ENCODE measurements at places on chromosomes 5 and 9.

GRCh38 chr5:175444060-175444904 lies at the start of gene DRD1:
TSS of gene DRD1 (minus strand) at chr5:175444182. CDS start at chr5:175443099, 1,083 bp downstream.
- DNase-seq = peak; percentile 42

DNA sequence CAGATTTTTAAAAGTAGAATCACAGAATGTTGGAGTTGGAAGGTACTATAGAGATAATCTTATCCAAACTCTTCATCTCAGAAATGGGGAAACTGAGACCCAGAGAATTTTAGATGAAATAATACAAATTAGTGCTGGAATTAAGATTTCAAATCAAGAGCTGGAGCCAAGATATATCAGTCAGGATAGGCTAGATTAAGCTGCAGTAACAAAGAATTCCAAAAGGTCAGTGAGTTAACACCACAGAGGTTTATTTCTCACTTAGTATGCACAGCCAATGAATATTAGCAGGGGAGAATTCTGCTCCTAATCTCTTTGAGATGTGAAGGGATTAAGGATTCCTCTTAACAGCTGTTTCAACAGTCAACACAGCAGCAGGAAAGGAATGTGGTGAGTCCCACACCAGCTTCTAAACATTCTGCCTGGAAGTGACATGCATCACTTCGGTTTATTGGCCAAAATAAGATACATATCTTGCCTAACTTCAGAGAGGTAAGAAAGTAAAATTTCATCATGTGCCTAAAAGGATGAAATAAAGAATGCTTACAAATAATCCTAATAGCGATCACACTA lies 136.8 kb downstream of the FRMD3 start:
- DNase-seq = no peak

DNA sequence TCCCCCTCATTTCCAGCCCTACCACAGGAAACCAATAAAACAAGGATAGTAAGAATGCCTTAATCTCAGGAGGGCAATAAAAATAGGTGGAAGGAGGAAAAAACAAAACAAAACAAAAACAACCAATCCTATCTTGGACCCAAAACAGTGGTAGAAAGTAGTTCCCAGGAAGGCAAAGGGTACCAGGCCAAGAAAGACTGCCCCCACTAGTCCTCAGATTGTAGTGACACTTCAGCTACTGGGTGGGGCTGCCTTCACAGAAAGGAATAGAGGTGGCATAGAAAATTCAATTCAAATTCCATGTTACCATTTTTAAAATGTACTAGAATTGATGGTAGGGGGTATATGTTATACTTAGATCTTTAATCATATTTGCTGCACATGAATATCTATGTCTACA lies 59.3 kb downstream of the DPYSL3 start:
- DNase-seq = no peak

DNA sequence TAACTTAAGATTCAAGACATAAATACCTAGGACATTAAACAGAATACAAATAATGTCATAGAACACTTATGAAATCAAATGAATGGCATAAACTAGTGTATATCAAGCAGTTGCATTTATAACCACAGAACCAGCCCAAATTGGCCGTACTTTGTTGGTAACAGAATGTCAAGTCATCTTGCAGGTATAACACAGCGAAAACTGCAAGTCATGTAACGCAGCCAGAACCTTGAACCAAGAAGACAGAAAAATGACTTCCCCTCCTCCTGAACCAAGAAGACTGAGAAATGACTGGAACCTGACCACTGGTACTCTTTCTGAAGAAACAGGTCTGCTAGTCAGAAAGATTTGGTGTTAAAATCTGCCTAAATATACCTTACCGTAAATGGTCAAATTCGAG lies 38.9 kb downstream of the ANKRD31 start:
- DNase-seq = no peak

GRCh38 chr5:171330021-171330420 lies 21.0 kb downstream of the TLX3 start:
- no peak for DNase-seq

DNA sequence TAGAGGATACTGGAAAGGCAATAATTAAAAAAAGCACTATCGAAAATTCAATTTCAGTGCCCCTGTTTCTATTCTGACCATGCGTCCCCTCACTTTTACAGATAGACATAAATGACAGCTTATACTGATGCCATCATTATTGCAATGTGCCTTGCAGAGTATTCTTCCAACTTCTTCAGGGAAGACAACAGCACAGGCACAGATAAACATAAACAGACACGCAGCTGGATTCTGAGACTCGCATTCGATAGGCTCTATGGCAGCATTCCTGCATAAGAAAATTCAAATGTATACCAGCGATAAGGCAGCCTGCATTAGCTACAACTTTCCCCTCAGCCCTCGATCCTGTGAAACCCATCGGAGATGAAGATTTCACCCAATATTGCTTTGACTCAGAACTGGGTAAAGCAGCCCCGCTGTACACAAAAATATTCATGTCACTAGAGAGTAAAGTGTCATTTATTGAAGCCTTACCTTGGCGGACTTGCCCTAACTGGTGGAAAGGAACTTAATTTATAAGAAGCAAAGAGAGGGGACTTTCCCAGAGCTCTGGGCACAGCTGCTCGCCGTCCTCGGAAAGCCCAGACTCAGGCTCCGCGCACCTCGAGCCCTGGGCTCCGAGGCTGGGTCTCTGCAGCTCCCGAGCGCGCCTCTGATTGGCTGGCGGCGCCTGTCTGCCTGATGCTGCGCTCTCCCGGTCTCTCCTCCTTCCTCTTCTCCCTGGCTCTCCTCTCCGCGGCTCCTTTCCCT lies at the start of gene CDH18:
Gene CDH18, minus strand, starts transcription at position 589 of the 750 bp plus-strand sequence. CDS start 149,214 bp downstream, outside the sequence.
- DNase-seq = no peak

- DNase-seq = no peak
Observed at GRCh38 chr5:170920196-170920595, 58.4 kb downstream of the RANBP17 start.

DNA sequence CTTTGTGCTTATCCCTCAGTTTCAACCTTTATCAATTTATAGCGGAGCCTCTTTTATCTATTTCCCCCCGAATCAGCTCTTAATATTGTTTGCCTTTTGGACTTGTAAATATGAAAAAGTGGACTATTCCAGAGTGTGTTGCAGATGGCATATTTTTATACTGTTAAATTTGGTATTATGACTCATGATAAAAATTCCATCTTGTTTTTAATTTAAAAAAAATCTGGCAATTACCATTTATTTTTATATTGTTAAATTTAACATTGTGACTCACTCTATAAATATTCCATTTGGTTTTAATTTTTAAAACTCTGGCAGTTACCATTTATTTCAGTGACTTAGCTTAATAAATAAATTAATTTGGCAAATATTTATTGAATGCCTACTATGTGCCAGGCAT lies 37.5 kb downstream of the RBM27 start:
- DNase-seq = no peak

DNA sequence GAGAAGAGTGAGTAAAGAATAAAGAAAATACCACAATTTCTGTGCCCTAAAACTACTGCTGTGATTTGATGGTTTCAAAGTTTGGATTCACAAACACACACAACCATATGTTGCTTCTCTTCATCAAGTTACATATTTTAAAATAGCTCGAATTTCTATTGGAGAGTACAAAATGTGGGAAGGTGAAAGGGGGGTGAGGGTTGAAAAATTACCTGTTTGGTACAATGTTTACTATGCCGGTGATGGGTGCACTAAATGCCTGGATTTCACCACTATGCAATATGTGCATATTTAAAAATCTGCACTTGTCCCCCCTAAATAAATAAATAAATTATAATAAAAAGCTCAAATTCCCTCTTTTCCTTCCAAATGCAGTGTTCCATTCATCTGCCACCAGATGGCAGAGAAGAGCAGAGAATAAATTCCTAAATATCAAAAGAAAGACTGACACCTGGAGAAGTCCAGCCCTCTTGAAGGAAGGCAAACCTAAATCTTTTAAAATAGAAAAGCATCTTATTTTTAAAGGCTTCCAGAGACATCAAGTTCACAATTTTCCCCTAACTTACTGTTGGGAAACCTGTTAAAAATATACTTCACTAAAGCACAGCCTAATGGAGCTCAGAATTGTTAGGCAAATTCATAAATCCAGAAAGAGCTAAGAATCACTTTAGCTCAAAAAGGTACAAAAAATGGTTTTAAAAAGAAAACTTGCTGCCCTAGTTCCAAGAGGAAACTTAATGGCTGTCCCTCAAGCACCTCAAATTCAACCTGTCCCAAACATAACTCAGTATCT lies 24.8 kb upstream of the HNRNPA0 start:
- no peak for DNase-seq

DNA sequence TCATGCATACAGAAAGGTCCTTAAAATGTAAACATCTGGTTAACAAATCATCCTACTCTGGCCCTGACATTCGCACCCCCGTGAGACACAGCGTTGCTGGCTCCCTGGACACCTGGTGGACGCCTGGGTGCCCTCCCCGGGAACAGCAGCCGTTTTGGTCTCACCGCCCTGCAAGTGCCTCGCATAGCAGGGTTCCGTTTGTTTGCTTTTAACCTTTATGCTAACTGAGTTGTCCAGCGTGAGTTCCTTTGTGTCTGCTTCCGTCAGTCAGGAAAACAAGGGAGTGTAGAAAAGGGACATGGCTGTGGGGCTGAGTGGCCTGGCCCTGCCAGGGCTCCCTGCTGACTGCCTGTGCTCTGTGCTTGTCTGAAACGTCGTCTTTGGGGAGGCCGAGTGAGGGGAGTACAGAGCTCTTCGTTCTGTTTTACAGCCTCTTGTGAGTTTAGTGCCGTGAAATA lies 91.8 kb upstream of the CACNA1B start:
- DNase-seq = no peak

- DNase-seq = no peak
Observed at GRCh38 chr5:108953940-108954339, 206.2 kb downstream of the FER start.

GRCh38 chr5:159971931-159972461 lies 36.9 kb upstream of the TTC1 start:
- DNase-seq = no peak

- DNase-seq = no peak
Observed at GRCh38 chr5:72480841-72481240, 26.4 kb downstream of the ZNF366 start.

DNA sequence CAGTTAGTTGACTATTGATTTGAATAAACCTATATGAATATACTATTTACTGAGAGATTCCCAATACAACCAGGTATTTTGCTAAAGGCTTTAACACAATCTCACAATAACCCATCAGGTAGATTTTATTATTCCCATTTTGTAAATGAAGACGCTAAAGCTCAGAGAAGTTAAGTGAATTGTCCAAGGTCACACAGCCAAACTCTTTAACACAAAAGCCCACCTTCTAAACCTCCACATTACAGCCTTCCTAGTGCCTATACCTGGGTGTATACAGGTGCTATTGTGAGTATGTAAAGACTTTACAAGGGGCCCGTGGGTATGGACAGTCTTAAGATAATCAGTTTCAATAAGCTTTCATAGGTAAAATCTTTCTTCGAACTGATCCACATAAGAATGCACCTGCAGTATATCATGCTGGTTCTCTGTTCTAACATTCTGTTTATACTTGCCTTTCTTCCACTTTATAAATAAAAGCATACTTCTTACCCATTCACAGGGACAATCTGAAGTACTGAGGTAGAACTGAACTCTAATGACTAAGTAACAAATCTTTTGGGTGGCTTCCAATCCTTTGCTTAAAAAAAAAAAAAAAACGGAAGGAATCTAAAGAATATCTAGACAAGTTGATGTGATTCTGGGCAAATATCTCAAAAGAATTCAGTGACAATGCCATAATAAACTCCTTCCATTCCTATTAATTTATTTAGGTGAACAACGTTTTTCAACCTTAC lies 59.1 kb downstream of the PJA2 start:
- no peak for DNase-seq

DNA sequence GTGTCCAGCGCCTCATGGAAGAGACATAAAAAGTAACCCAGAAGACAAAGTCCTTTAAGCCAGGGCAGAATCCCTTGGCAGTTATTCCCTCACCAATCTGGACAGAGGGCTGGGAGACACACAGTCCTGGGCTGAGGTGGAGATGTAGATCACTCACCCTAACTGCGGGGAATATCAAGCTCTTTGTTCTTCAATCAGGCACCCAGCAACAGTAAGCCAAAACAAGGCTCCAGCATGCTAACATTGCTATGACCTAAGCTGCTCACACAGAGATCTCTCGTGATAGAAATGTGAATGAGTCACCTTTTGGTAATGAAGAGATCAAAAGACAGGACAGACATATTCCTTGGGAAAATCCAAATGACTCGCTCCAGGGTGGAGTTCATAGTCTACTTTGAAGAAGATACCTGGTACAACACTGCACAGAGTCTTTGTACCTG lies 101.3 kb downstream of the FBN2 start:
- no peak for DNase-seq

DNA sequence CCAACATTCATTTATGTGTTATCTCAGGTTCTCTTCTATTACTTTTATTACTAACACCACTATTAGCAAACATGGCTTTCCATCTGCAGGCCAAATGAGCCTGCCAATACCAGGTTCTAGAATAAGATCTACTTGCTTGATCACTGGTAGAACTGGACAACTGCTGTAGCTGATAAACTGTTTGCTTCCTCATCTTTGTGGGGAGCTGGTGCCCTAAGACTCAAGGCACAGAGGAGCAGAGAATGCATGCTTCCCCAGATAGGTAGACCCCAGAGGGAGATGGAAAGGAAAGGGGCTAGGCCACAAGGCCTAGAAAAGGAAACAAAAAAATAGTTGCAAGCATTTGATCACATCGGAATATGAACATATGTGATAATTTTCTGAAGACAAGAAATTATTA lies 30.7 kb upstream of the AUH start:
- DNase-seq = no peak

DNA sequence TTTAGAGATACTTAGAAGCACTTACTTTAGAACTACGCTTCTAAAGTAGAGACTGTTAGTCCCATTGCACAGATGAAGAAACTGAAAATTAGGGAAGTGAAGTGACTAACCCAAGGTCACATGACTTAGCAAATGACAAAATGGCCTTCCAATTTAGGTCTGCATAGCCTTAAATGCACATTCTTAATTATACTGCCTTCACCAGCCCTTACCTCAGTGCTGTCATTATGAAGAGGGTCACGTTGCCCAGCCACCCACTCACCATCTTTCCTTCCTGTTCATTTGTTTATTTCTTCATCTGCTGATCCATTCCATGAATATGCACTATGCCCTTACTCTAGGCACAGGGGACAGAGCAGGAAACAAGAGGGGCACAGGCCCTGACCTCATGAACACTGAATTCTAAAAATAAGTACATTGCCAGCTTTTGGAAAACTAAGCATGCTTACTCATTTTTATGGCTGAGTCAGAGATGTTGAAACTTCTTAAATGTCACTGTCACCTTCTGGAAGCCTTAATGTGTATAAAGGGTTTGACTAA lies 8.6 kb downstream of the HAVCR2 start:
- no peak for DNase-seq

DNA sequence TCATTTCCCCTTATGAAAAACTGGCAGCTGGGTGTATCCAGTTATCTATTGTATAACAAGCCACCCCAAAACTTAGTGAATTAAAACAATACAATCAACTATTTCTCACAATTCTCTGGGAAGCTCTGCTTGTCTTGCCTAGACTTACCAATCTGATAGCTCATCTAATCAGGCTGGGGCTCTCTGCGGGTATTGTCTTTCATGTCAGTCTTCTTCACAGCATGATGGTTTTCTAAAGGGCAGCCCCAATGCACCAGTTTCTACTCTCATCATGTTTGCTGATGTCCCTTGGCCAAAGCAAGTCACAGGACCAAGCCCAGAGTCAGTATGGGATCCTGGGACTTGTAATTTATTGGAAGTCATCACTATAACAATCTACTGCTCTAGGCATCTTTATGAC lies 433.5 kb downstream of the KIAA0825 start:
- DNase-seq = no peak

GRCh38 chr9:121308765-121309164 lies 40.8 kb downstream of the GSN start:
- DNase-seq = no peak

- no peak for DNase-seq
Observed at GRCh38 chr9:13629067-13629466, 349.6 kb upstream of the MPDZ start.

Measured in activated naive CD4-positive, alpha-beta T cell (primary cell).